8988T (cell line): ENCODE measurements at places on chromosomes 16 and 17.

DNA sequence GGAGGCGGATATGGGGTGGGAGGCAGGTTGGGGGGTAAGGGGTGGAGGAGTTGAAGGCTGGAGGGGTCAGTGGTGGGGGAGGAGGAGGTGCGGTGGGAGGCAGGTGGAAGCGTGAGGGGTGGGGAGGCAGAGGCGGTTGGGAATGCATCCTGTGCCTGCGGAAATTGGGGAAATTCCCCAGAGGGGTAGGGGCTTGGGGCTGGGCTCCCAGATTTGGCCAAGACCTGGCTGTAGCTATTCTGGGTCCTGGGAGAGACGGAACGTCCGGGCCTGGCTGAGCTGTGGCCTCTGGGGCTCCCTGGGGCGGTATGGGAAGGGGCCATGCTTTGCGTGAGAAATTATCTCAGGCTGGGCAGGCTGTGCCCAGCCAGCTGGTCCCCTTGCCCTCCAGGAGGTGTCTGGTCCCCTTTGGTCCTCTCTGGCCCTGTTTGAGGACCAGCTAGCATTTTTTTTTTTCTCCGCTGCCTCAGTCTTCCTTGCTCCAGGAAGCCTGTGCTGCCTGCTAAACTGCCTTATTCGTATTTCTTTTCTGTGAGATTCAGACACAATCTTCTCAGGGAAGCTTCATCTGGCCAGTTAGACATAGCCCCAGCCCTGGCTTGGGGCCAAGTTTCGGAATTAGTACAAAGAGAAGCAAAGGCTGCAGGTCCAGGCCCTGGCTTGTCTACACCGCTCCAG lies 7.3 kb upstream of the TRPV2 start:
- DNase-seq = no peak

DNA sequence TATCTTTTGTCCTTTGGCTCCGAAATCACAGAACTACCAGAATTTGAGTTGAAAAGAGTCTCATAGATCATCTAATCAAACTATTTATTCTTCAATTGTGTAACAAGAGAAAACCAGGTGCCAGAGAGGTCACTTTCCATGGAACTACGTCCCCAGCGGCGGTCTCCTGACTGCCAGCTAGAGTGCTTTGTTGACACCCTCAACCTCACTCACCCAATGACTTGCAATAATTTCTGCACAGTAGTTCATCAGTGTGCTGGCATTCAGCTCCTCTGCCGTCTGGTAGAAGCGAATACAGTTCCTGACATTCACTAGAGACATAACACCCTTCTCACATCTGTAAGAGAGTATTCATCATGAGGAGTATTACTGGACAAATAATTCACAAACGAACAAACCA lies 54.2 kb downstream of the ANKFY1 start:
- no peak for DNase-seq

- DNase-seq = no peak
Observed at GRCh38 chr16:89691986-89692569, 5.6 kb downstream of the CDK10 start.

GRCh38 chr16:81195885-81196534 lies 42.5 kb upstream of the BCO1 start:
- DNase-seq = no peak

DNA sequence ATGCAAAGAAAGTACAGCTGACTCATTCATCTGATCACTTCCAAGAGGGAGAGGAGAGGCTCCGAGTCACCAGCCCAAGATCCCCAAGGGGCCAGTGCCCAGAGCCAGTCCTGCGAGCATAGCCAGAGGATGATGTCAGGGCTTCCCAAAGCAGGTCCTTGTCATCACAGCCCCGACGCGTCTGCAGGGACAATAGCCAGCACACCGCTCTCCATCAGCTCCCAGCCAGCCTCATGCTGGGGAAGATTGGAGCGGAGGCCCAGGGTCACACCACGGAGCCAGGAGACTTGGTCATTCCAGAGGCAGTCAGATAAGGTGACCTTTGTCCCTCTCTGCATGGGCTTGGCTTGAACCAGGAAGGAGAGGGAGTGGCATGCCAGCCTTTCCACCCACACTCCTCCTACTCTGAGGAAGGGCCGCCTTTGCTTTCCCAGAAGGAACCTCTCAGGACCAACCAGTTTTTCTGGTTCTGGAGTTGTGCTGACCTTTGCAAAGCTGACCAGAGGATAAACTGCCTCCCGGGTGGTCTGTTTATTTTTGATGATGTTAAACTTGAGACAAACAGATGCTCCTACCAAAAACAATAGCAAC lies 58.3 kb upstream of the ARHGAP44 start:
- DNase-seq = no peak

GRCh38 chr17:828761-829160 lies 46.6 kb downstream of the MRM3 start:
- no peak for DNase-seq

DNA sequence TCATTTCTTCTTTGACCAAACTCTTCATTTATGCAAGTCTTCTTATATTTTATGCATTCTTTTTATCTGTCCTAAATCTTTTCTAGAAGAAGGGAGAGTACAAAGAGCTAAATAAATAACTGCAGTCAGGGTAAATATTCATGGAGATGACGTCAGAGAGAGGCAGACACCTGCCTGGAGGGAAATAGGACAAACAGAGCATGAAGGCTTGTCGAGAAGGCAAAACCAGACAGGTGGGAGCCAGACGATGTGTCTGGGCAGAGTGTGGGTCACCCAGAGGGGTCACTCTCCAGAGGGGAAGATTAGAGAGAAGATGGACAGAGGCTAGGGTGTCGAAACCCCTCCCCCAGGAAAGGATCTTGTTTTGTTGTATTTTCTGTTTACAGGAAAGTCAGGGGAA lies 78.3 kb upstream of the RPL38 start:
- no peak for DNase-seq

GRCh38 chr16:12794486-12795387 lies 8.9 kb downstream of the CPPED1 start:
- no peak for DNase-seq

DNA sequence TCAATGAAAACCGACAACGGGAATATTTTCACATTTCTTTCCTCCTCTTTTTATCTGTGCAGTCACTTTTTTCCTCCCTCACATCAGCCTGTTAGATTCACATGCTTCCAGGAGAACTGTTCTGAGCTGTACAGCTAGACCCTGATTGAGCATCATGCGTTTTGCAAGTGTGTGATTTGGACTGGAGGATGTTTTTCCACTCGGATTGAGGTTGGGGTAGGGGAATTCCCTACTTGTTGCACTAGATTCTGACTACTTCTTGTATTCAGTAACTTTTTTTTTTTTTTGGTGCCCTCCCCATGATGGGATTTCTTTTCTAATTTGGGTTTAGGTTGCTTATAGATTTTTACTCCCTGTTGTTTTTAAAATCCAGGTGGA lies 4.8 kb downstream of the MSI2 start:
- DNase-seq = no peak

- DNase-seq = no peak
Observed at GRCh38 chr16:59683709-59684108, 949.6 kb upstream of the GOT2 start.

- no peak for DNase-seq
Observed at GRCh38 chr17:42784409-42784808, 4.0 kb downstream of the WNK4 start.

- DNase-seq = no peak
Observed at GRCh38 chr16:2230376-2230775, 5.9 kb upstream of the DNASE1L2 start.

- DNase-seq = peak; percentile 71
Observed at GRCh38 chr16:31458844-31459686, at the start of gene ARMC5. Gene ARMC5, plus strand, starts transcription at chr16:31459501. Its CDS starts 24 bp downstream, at chr16:31459525.

- no peak for DNase-seq
Observed at GRCh38 chr16:79564671-79565107, 35.8 kb downstream of the MAF start.

- no peak for DNase-seq
Observed at GRCh38 chr16:79097771-79098170, 502.8 kb downstream of the MAF start.
